Stimulated activated CD8-positive, alpha-beta memory T cell treated with anti-CD3 and anti-CD28 coated beads, Interleukin-4, amount 100 ng/mL, for 1 hour (primary cell): ENCODE measurements at places on chromosomes 13 and 19.

- DNase-seq = no peak
Observed at GRCh38 chr19:51129716-51130115, 5.0 kb downstream of the SIGLEC9 start.

DNA sequence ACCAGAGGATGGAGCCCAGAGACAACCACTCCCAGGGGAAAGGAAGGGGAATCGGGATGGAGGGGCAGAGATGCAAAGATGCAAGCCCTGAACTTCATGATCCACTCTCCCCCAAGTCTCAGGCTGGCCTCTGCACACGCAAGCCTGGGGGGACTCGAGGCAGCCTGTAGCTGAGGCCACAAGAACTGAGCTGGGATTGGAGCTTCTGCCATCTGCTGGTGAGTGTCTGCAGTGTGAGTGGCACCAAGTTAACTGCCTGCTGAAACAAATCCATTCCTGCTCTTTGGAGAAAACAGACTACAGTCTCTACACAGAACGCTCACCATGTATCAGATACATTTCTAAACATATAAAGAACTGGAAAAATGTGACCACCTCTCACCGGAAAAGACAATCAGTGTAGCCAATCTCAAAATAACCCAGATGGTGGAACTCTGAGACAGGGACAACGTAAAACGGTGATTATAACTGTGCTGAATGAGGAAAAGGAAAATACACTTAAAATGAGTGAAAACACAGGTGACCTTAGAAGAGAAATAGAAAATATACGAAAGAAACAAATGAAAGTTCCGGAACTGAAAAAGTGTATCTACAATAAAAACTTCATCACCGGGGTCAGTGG lies 62.1 kb downstream of the KLF2 start:
- DNase-seq = peak; percentile 33

- DNase-seq = no peak
Observed at GRCh38 chr13:33281951-33282595, 3.5 kb downstream of the STARD13 start.

- no peak for DNase-seq
Observed at GRCh38 chr19:1261538-1261797, 7.7 kb upstream of the CIRBP start.

DNA sequence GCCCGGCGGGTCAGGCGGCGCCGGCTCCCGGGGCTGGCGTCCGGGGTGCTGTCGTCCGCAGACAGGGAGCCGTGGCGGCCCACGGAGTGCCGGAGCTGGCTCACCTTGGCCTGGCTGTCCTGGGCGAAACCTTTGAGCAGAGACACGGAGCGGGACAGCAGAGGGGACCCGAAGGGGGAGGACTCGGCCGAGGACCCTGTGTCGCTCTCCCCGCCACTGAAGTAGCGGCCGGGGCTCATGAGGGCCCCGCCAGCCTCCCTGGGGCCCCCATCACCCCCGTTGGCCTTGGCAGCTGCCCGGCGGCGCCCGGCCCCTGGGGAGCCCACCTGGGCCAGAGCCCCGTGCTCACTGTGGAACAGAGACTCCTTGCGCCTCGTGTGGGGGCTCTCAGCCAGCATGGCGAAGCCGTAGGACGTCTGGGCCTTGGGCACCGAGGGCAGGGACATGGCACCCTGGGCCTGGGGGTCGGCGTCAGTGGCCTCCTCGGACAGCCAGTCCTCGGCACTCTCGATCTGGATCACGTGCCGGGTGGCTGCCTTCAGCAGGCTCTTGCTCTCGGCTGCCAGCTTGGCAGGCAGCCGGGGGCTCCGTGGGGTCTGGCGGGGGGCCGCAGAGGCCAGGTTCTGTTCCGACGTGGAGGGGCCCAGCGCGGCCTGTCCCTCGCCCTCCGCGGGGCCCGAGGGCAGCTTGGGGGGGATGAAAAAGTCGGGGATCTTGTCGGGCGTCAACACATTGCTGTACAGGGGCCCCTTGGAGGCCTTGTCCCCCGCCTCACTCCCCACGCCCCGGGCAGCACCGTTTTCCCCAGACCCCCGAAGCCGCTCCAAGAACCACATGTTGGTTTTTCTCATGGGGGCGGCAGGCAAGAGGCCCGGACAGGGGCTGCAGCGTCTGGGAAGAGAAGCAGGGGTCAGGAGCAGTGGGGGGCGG lies 1.2 kb downstream of the C2CD4C start:
- DNase-seq = no peak

- DNase-seq = no peak
Observed at GRCh38 chr19:16319481-16319880, 5.1 kb upstream of the KLF2 start.

DNA sequence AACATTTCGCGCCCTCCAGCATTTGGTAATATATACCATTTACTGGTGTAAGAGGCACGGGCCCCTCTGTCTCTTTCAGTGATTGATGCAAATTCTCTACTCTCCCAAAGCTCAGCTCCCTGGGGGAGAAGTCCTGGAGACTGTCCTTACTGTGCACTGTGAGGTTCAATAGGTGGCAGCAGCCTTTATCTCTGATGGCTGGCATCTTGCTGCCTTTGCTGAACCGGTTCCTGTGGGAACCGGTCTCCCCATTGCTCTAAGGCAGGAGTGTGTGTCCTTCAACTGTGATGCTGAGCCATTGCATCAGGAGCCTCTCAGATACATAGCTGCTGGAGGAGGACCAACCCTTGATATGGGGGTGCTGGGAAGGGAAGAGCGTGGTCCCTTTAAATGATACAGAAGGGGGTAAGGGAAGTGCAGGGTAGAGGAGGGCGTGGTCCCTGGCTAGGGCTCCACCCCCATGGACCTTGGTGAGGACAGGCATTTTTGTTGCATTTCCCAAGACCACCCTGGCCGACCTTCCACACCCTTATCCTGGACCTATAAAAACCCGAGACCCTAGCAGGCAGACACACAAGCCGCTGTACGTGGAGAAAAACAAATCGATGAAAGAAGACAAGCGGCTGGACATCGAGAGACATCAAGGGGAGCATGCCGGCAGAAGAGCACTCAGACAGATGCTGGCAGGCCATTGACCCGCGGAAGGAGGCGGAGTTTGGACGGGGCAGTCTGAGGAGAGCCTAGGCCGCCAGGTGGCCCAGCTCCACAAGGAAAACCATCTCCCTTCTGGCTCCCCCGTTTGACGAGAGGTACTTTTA lies 41.1 kb upstream of the GTF3A start:
- no peak for DNase-seq

- DNase-seq = no peak
Observed at GRCh38 chr19:16614941-16615340, 13.1 kb downstream of the MED26 start.
